Foreskin keratinocyte (primary cell): ENCODE measurements at places on chromosomes 12 and 14. TPM values are rescaled to one million over a fixed set of nuclear protein-coding genes. Genes with fewer than 3 reads are reported as not detected.

CSRP2 gene
- polyA plus RNA-seq: 25.4 and 48.4 TPM in 2 replicates

C12orf42 gene
- polyA plus RNA-seq: not detected in 2 replicates

KLHL33 gene
- not detected in 2 replicates for polyA plus RNA-seq

TRPV4 gene
- polyA plus RNA-seq: 0.71 and 1.2 TPM in 2 replicates

RNF212B gene
- polyA plus RNA-seq: 0.04 and 0.17 TPM in 2 replicates

ABCC9 gene
- not detected in 2 replicates for polyA plus RNA-seq

SIX1 gene
- polyA plus RNA-seq: not detected in 2 replicates

GRCh38 chr12:126064028-126064427, 998.8 kb downstream of the AACS start:
- no peak for DNase-seq

- no peak for DNase-seq
These were observed 12.4 kb downstream of the CABP1 start for GRCh38 chr12:120652656-120653435.

DNA sequence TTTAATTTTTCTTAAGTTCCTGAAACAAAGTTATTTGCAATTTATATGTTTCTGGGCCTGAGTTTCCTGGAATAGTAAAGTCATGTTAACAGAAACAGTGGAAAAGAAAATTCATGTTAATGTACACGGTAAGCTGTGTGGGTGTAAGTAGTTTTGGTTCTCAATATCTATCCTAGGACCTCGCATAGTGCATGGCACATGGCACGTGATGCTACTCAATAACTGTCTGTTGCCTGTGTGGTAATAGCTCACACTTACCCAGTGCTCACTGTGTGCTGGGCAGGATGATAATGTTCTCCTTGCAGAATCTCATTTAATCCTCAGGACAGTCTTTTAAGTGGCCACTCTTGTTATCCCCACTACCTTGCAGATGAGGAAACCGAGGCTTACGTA, 100.7 kb downstream of the DUSP16 start:
- no peak for DNase-seq

DNA sequence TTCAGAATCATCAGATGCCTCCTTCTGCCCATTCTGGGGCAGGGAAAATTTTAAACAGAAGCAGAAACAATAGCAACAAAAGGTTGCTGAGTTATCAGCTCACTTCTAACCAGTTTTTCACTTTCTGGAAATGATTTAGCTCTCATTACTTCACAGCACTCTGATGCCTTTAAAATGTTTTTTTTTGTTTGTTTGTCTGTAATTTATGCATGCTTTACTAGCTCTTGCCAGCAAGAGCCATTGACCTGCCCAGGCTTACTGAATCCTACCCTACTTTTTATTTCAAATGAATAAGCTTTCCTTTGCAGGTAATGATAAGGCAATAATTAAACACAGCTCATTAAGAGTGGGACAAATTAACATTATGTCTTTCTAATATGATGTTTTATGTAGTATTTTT, 466.1 kb upstream of the NOVA1 start:
- DNase-seq: no peak

GRCh38 chr12:121781484-121781997, 11.9 kb downstream of the RHOF start:
- DNase-seq: no peak

DNA sequence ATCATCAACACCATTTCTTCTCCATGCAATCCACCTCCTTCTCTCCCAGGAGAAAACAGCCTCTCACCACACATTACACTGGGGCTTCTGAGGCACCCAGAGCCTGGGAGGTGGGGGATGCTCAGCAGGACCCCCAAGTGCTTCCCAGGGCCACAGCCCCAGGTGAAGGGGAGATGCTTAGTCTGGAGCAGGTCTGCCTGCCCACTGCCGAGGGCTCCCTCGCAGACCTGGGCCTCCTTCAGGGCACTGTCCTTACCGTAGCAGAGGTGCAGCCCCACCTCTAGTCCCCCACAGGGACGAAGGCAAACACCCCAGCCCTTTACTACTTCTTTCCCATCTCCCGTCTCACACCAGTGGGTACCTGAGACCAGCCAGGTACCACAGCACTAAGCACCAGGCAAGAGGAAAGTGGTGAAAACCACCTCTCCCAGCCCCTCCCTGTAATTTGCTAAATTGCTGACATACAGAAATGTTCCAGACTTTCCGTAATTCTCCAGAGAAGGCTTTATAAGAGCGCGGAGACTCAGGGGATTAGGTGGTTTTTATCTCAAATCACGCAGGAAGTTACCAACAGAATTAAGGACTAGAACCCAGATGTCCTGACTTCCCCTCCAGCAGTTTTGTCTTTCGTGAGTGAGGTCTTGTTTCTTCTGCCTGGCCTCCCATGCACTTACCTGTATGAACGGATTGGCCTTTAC, 59.0 kb downstream of the PLEKHG3 start:
- no peak for DNase-seq

DNA sequence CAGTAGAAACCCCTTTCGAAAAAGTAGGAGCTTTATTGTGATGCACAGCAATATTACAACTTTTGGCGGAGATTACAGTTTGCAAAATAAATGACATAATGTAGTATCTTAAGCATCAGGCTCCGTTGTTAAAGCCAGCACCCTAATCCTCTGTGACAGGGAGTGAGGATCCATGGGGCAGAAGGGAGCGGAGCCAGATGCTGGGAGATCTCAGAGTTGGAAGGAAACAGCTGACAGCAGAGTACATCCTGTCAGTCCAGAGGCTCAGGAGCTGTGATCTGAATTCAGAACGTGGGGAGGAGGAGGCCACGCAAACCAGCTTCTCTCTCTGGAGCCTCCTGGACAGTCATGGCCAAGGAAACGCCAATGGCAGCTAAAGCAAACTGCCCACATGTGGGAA, 55.7 kb downstream of the TMTC1 start:
- DNase-seq: no peak

GRCh38 chr12:100234591-100235304, 32.1 kb downstream of the DEPDC4 start:
- DNase-seq: peak; percentile 24

DNA sequence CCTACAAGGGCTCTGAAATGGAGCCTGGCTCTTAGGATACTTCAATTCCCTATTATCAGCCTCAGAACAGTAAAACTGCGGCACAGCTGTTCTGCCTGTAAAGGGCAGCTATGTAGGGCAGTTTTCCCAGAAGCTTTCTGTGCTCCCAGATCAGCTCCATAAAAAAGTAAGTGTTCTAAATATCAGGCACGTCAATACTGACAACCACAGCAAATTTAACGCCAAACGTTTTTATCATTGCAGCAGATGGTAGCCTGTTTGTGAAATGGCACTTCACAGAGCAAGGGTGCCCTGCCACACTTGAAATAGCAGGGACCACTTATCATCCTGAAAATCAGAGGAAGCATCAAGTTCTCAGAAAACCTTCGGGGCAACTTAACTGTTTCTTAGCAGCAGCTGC, 54.8 kb upstream of the PTHLH start:
- peak; percentile 7 for DNase-seq

DNA sequence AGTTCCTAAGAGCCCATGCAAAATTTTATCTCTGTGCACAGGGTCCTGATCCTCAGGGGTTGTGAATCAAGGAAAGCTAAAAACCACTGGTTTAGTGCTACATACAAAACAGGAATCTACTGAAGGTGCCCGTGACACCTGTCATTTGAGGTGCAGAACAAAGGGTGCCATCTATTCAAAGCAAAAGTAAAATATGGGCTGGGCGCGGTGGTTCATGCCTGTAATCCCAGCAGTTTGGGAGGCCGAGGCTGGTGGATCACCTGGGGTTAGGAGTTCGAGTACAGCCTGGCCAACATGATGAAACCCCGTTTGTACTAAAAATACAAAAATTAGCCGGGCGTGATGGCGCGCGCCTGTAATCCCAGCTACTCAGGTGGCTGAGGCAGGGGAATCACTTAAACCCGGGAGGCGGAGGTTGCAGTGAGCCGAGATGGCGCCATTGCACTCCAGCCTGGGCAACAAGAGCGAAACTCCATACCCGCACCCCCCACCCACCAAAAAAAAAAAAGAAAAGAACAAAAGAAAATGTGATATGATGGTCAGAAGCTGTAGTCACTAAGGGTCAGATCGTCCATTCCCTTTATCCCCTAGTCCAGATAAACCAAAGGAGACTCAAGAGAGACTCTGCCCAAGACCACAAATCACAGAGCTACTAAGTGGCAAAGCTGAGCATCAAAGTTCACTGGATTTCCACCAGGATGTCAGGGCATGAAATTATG, 3.4 kb downstream of the PPTC7 start:
- no peak for DNase-seq

DNA sequence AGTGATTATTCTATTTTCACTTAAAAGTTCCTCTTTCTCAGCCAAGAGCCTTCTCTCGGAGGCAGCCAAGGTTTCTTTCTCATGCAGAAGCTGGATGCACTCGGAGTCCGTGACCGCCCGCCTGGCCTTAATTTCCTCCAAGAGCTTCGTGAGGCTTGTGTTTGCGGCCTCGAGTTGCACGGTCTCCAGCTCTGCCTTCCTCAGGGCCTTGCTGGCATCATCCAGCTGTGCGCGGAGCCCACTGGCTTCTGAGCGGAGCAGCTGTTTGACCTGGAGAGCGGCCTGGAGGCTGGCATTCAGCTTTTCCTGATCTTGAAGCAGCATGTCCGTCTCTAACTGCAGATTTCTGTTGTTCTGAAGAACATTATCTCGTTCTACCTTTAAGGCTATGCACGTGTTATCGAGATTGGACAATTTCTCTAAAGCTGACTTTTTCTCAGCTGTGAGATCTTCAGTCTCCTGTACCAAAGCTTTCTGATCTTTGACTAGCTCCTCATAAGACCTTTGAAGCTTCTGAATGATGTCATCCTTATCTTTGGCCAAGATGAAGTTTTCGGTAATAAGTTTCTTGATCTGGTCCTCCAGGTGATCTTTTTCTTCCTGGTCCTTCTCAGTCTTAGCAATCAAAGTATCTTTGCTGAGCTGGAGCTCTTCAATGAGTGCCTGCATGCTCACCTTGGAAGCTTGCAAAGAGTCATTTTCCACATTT, 57.2 kb upstream of the VPS33A start:
- DNase-seq: no peak

- DNase-seq: no peak
These were observed 199.4 kb upstream of the LRIG3 start for GRCh38 chr12:59119676-59120075.

- DNase-seq: no peak
These were observed 6.9 kb upstream of the PIP4K2C start for GRCh38 chr12:57584050-57584449.

DNA sequence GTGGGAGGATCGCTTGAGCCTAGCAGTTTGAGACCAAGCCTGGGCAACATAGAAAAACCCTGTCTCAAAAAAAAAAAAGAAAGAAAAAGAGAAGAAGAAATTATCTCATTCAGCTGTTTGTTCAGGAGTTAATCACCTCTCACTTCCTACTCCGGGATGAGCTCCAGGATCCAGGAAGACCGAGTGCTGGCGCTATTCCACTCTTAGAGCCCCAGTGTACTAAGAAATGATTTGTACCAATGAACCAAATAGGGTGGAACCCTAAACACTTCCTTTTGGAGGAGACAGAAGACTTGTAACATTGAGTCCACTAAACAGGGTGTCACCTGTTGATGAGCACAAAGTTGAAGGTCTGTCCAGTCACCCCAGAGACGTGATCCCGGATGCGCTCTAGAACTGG, 3.6 kb downstream of the ALKBH2 start:
- DNase-seq: no peak

GRCh38 chr14:55243813-55244212, 27.4 kb upstream of the FBXO34 start:
- no peak for DNase-seq
